ENCODE measurements at places on chromosomes 16 and 17. TPM values are rescaled to one million over a fixed set of nuclear protein-coding genes. Genes with fewer than 3 reads are reported as not detected.

The ARSG gene
- 0.90 TPM for total RNA-seq

GRCh38 chr16:56273615-56274014 lies 82.3 kb downstream of the GNAO1 start:
- no peak for DNase-seq

GRCh38 chr16:14562691-14563491 lies 67.2 kb downstream of the PARN start:
- peak; percentile 96 for DNase-seq

DNA sequence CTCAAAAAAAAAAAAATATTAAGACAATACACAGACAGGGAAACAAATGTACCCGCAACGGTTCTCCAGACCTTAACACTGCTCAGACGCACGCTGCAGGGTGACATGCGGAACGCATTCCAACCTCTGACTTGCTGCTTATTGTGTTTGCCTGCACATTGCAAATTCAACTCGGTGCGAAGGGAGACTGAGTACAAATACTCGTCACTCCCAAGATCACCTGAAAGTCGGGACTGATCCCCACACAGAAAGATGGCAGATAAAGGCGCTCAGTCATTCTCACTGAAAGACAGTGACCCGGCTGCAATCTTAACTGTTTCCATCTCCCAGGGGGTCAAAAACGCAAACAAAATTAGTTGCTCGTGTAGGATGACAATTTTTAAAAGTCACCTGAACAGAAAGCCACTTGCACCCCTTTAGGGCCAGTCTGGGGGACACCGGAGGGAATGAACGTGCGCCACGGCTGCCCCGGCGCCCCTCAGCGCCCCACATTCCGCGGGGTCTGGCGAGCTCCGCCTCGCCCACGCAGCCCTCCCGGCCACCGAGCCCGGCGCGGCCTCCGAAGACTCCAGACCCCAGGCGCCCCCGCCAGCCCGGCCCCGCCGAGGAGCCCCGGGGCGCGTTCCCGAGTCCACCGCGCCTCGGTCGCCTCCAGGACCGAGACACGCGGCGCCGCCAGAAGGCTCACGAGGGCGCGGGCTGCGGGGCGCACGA lies 589 bp downstream of the CLCN7 start:
- DNase-seq: no peak

- DNase-seq: no peak
Measured at GRCh38 chr17:36989173-36989572, 40.4 kb downstream of the AATF start.

DNA sequence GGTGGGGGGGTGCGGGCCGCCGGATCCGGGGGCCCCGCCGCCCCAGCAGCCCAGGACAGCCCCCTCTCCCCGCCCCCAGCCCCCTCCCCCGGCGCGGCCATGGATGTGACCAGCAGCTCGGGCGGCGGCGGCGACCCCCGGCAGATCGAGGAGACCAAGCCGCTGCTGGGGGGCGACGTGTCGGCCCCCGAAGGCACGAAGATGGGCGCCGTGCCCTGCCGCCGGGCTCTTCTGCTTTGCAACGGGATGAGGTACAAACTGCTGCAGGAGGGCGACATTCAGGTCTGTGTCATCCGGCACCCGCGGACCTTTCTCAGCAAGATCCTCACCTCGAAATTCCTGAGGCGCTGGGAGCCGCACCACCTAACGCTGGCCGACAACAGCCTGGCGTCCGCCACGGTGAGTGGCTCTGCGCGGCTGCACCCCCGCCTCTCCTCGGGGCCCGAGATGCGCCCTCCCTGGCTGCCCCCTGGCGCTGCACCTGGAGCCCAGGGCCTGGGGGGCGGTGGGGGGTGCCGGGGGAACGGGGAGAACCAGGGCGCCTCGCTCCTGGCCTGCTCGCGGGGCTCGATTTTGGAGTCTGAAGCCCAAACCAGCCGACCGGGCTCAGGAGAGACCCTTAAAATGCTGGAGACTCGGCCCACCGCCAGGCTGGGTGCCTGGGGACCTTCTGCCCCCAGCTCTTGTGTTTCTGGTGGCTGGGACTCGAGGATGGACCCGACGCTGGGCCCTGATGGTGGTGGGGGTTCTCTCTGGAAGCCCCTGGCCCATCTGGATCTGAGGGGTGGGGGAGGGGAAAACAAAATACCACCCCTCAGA lies 744 bp downstream of the CMIP start:
- no peak for DNase-seq

The GRB7 gene
- 9.0 TPM for total RNA-seq

- DNase-seq: peak; percentile 64
Measured at GRCh38 chr17:81345228-81346089, 49.8 kb upstream of the BAHCC1 start.

The C16orf96 gene
- total RNA-seq: not detected

The MYH2 gene
- total RNA-seq: not detected

The GAST gene
- total RNA-seq: 0.90 TPM
